ENCODE measurements at places on chromosomes 12 and 14. TPM values are rescaled to one million over a fixed set of nuclear protein-coding genes. Genes with fewer than 3 reads are reported as not detected.

SMIM41 gene
- not detected for polyA plus RNA-seq

ASCL1 gene
- not detected for polyA plus RNA-seq

HOXC12 gene
- polyA plus RNA-seq, result not detected

MARK3 gene
- polyA plus RNA-seq, result 29.3 TPM

AQP2 gene
- not detected for polyA plus RNA-seq

NANOG gene
- not detected for polyA plus RNA-seq

UNG gene
- polyA plus RNA-seq, result 2.0 TPM

E2F7 gene
- not detected for polyA plus RNA-seq

PRB2 gene
- polyA plus RNA-seq, result not detected

SUOX gene
- 9.7 TPM for polyA plus RNA-seq

ADCY4 gene
- polyA plus RNA-seq, result 0.70 TPM

GALNT16 gene
- polyA plus RNA-seq, result not detected

IAPP gene
- polyA plus RNA-seq, result not detected

PRR4 gene
- polyA plus RNA-seq, result not detected

RFX4 gene
- not detected for polyA plus RNA-seq

USP30 gene
- 8.2 TPM for polyA plus RNA-seq

- no peak for DNase-seq
These were observed 429.0 kb upstream of the FBXO33 start for GRCh38 chr14:39861229-39861600.

- no peak for DNase-seq
These were observed 39.7 kb downstream of the HMGA2 start for GRCh38 chr12:65863972-65864371.

DNA sequence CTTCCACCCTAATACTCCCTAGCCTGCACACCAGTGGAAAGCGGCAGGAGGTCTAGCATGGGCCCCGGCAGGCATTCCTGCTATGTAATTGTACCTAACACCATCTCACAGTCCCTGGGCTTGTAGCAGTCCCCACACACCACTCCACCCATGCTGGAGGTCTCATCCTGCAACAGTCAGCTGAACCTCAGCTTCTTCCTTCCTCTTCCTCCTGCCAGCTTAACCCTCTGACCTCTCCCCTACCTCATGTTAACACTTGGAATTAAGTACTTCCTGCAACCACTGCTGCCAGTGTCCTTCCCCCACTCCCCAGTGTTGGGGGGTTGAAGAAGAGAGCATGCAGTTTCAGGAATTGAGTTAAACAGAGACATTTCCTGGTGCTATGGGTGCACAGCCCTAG lies 7.6 kb downstream of the ADCY4 start:
- DNase-seq, result peak; percentile 40

DNA sequence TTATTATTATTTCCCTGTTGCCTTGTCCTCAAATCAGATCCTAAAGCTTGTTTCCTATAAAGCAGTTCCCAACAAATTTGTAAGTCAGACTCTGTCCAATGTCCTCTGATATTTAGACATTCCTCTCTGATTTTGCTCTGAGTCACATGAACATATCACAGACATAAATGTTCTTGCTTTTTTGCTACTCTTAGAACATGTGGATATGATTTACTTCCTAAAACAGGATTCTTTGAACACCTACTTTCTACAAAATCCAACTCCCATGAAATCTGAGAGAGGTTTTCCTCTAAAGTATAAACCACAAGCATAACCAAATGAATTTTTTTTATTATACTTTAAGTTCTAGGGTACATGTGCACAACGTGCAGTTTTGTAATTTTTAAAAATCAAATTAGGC lies 181.3 kb upstream of the SLC38A2 start:
- DNase-seq, result no peak

GRCh38 chr14:51304941-51305340 lies 64.9 kb downstream of the TMX1 start:
- no peak for DNase-seq

DNA sequence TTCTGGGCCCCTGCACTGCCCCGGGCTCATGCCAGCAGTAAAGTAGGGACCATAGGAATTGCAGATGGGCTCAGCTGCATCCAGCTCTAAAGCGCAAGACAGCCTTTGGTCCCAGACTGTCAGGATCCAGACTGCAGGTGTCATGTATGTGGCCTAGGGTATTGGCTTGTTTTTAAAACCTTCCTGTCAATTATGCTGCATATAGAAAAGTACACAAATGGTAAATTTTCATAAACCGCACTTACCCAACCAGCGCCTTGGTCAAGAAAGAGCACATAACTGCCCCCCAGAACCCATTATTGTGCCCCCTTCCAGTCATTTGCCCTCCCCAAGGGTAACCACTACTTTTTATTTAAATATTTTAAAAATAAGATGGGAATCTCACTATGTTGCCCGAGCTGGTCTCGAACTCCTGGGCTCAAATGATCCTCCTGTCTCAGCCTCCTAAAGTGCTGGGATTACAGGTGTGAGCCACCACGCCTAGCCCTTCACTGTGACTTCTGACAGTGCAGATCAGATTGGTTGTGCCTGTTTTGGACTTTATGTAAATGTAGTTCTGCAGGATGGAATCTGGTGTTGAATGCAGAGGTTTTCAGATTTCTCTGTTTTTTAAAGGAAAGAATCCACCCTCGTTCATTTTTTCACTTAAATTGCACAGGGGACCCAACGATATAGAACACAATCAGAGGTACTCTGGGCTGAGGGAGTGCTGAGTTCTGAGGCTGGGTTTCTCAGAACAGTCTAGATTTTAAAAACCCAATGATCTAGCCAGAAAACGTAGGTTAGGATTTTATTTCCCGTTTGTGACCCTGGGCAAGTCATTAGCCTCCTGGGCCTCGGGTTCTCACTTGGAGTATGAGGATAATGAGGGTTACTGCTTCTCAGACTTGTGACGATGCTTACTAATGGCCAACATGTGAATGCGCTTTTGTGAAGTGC lies 6.7 kb downstream of the NR4A1 start:
- DNase-seq, result no peak

DNA sequence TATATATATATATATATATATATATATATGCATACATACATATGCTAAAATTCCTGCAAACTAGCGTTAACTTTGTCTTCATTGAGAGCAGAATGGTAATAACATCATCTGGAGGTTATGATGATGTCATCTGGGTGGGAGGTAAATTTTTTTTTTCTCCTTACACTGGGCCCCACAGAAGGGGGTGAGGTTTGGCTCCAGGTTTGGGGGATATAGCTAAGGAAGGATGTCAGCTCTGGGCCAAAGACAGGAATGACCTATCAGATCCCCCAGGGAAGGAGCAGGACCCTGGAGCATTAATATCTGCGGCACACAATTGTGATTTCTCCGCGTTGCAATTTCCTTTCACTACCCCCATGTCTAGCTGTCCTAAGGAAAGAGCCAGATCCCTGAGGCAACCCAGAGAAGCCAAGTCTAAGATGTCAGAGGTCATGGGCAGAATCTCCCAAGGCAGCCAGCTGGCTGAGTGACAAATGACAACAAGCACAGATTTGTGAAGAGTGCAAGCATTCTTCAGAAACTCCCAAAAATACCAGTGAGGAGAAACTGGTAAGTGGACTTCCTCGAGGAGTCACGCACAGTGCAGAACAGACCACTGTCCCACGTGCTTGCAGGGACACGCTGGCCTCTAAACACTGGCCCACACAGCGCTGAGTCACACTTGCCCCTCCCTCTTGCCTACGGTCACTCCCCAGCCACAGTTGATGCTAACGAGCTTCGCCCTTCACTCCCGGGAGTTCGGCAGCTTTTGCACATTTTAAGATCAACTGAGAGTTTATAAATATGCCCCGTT lies 9.9 kb downstream of the UBC start:
- peak; percentile 99 for DNase-seq

DNA sequence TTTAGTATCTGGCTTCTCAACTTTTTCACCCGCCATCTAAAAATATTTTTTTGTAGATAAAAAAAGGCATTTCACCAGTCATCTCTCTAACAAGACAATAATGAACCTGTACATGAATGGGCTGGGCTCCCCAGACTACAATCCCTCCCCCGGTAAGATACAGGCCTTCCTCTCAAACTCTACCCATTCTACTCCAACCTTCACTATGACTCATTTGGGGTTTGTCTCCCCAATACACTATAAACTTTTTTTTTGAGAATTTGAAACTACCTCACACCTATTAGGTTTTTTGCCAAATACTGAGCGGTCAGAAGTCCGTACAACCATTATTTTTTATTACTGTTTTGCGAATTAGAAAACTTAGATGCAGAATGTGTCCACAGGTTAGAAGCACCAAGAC lies 784 bp downstream of the RPL6 start:
- peak; percentile 14 for DNase-seq

- DNase-seq, result no peak
These were observed 24.4 kb downstream of the NKX2-1 start for GRCh38 chr14:36495666-36496065.

GRCh38 chr12:122107261-122107660 lies 28.7 kb downstream of the MLXIP start:
- DNase-seq, result no peak

DNA sequence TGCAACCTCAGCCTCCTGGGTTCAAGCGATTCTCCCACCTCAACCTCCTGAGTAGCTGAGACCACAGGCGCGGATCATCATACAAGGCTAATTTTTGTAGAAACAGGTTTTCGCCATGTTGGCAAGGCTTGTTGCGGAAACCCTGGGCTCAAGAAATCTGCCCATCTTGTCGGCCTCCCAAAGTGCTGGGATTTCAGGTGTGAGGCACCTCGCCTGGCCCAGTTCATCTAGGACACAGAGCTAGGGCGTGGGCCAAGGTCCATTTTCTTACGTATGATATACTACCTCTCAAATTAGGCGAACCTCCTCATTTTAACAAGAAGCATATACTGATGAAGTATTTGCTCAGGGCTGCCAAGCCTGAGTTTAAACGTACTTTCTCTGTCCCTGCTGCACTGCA lies 2.1 kb downstream of the RPS29 start:
- DNase-seq, result no peak

DNA sequence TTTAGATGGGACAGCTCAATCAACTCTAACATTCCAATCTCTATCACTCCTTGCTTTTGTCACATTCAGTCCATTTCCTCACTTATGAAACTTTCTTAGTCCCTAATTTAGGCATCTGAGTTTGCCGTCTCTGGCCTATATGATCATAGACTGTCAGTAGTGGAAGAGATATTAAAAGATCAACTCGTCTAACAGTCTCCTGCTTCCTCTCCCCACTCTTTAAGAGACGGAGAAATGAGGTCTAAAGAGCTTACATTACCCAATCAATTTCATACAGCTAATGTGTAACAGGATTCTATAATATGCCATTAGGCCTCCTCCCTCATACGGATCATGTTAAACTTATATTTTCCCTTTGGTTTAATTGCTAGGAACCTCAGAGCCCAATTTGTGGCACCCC lies 6.5 kb upstream of the ATP23 start:
- no peak for DNase-seq

GRCh38 chr12:124847113-124848074 lies 16.3 kb downstream of the SCARB1 start:
- DNase-seq, result no peak

- no peak for DNase-seq
These were observed 63.9 kb upstream of the PTGR2 start for GRCh38 chr14:73787486-73788316.

- no peak for DNase-seq
These were observed 274.7 kb downstream of the EGLN3 start for GRCh38 chr14:33676135-33676566.

DNA sequence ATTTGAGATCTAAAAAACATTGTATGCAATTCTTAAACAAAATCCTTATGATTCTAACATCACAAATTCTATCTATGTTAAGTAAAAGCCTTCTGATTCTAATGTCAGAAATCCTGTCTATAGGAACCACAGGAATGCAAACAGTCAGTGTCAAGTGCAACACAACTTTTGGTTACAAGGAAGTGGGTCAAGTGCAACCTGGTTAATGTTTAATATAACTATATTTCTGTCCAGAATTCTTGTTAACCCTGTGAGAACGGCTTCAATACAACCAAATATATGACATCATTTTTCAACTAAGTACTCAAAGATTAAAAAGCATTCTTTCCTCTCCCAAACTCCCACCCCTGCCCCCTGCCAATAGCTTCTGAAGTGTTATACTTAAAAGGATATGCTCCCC lies 107.9 kb upstream of the PLEKHA5 start:
- DNase-seq, result no peak

DNA sequence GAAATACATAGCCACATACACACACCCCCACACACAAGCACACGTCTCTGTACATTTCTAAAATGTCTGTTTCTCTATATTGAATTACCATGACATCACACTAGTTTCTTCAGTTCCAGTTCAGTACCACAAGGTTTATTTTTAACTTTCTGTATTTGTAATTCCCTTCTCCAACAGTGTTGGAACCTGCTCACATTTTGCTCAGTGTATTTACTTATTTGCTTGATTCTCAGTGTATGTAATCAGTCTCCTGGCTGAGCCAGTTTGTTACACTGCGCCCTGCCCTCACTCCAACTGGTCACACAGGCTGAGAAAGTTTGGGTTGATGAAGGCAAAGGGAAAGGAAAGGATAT lies 67.1 kb downstream of the MON2 start:
- DNase-seq, result no peak

DNA sequence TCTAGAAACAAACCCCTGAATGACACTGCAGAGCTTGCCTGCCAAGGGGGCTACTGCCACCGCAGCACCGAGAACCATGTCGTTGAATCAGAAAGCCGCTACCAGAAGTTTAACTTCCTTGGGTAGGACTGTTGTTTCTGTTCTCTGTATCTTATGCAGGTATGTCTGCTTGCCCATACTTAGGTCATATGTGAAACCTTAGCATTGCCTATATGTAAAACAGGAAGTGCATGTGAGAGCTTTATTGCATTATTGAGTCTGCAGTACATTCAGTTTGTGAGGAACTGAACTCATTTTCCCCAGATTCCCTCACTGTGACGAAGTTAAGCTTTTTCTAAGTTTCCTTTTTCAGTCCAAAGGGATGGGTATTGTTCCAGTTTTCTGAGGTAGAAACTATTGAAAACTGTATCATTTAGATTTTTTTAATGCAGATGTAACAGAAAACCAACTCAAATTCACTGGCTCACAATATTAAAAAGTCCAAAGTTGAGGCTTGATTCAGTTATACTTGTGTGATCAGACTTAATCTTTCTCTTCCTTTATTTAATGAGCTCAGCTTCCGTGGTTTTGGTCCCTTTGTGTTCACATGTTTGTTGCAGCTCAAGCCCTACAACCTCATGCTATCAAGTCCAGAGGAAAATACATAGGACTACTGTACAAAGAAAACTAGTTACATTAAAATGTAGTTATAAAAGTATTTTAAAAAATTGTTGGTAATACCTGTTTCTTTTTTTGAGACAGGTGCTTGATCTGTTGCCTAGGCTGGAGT lies 6.9 kb downstream of the FBXO34 start:
- DNase-seq, result peak; percentile 75

GRCh38 chr14:95547272-95547625 lies 12.4 kb downstream of the GLRX5 start:
- DNase-seq, result no peak

- DNase-seq, result no peak
These were observed 1.9 kb downstream of the RTL1 start for GRCh38 chr14:100901391-100902183.
